ENCODE measurements at places on chromosomes 11 and 22. TPM values are rescaled to one million over a fixed set of nuclear protein-coding genes. Genes with fewer than 3 reads are reported as not detected.

Gene DMC1
- 6.1 TPM for polyA plus RNA-seq

Gene MPEG1
- polyA plus RNA-seq, result 9.0 TPM

Gene MOGAT2
- 0.85 TPM for polyA plus RNA-seq

Gene TMEM134
- polyA plus RNA-seq, result 67.0 TPM

Gene HOATZ
- 0.11 TPM for polyA plus RNA-seq

Gene MMP27
- not detected for polyA plus RNA-seq

DNA sequence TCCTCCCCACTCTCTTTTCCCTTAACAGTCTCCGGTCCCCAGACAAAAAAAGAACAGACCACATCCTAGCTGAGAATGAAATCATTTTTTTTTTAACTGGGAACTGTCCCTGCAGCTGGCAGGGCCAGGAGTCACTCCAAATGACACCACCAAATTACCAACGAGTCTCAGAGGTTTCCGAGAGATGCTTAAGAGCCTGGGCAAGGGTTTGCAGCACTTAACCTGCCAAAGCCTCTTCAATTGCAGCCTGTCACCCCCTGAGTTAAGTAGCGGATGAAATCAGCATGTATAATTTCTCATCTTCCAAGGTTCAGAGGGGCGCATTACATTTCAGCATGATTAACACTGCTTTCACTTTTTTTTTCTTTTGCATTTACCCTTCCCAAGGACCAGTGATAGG is 71.8 kb downstream of the TENM4 start:
- no peak for DNase-seq

DNA sequence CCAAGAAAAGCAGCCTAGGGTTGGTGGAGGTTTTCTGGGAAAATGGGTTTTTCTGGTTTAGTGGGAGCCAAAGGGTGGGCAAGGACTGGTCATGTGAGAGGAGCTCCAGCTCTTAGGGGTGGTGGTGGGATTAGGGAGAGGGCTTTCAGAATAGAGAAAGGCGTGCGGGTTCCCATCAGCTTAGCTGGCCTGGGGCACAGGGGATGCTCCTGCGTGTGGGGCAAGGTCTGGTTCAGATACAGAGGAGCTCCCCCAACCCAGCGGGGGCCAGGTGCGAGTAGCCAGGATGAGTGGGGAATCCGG is 644 bp downstream of the TMEM134 start:
- no peak for DNase-seq

- DNase-seq, result no peak
Observed at GRCh38 chr11:128733440-128734102, 39.7 kb downstream of the FLI1 start.

DNA sequence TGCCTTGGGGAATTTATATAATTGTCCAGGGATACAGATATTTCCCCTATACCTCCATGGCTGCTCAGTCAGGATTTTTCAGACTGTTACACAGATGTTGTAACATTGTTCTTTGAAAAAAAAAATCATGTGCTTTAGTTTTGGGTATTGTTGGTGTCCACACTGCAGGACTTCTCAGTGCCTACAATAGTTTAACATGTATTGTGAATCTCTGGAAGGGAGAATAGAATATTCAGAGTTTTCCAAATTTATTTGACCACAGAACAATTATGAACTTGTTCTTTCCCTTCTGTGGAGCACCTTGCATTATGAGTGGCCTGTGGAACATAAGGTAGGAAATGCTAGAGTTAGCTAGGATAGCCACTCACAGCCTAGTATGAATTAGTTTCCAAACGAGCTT is 14.5 kb downstream of the CRYBA4 start:
- DNase-seq, result no peak

DNA sequence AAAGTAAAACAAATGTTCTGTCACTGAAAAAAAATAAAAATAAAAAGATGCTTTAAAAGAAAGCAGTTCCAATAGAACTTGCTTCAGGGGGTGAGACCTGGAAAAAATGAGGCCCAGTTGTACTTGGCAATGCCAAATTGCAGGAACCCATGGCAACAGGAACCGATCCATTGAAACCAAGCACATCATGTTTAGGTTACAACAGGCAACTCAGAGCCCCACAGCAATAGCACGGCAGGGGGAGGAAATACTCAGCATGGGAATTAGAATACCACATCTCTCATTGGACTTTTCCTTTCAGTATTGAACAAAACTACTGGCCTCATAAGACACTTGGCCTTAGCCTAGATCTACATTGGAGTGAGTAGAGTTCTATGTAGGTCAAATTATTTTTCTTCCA is 84.3 kb downstream of the MSANTD4 start:
- no peak for DNase-seq

DNA sequence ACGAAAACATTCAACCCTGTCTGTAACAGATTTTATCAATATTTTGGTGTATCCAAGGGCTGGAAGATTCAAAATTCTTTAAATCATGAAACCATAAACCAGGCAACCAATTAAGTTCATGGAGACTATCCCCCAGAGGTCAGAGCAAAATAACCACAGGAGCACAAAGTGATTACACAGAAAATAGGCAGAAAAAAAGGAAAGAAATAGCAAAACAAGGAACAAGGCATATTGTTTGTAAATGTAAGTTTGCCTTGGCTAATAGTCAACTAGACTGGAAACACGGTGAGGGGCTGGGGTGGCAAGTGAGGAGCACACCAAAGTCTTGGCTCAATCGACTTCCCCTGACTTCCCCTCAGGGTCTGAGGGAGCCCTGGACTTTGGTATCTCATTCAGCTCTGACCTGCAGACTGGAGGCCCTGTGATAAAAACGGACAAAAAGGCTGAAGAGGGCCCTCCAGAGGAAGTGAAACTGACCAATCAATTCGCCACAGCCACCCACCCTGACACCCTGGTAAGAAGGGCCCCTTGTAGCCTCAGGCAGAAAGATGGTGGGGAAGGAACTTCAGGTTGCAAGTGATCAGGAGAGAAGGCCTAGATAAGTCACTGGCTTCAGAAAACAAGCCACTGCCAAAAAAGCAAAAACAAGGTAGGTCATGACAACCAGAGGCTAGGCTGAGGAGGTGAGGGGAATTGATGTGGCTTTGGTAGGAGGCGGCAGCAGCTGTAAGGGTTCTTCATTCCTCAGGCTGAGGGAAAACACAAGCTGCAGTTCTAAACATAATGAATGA is 1.8 kb downstream of the SIK3 start:
- DNase-seq, result no peak

GRCh38 chr11:125941619-125942611 is 3.9 kb upstream of the VSIG10L2 start:
- DNase-seq, result peak; percentile 33

- no peak for DNase-seq
Observed at GRCh38 chr22:49764127-49764581, 63.5 kb downstream of the BRD1 start.

DNA sequence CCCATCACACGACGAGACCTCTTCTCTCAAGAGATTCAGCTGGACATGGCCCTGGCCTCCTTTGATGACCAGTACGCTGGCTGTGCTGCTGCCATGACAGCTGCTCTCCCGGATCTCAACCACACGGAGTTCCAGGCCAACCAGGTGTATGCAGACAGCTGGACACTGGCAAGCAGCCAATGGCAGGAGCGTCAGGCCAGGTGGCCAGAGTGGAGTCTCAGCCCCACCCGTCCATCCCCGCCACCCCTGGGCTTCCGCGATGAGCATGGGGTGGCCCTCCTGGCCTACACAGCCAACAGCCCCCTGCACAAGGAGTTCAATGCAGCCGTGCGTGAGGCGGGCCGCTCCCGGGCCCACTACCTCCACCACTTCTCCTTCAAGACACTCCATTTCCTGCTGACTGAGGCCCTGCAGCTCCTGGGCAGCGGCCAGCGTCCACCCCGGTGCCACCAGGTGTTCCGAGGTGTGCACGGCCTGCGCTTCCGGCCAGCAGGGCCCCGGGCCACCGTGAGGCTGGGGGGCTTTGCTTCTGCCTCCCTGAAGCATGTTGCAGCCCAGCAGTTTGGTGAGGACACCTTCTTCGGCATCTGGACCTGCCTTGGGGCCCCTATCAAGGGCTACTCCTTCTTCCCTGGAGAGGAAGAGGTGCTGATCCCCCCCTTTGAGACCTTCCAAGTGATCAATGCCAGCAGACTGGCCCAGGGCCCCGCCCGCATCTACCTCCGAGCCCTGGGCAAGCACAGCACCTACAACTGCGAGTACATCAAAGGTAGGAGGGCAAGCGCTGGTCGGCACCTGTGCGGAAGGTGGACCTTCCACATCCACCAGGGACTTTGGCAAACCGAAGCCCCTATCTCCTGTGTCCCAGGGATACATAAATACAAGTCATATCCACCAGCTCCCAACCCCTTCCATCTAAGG is 11.3 kb downstream of the CHRNA10 start:
- no peak for DNase-seq

DNA sequence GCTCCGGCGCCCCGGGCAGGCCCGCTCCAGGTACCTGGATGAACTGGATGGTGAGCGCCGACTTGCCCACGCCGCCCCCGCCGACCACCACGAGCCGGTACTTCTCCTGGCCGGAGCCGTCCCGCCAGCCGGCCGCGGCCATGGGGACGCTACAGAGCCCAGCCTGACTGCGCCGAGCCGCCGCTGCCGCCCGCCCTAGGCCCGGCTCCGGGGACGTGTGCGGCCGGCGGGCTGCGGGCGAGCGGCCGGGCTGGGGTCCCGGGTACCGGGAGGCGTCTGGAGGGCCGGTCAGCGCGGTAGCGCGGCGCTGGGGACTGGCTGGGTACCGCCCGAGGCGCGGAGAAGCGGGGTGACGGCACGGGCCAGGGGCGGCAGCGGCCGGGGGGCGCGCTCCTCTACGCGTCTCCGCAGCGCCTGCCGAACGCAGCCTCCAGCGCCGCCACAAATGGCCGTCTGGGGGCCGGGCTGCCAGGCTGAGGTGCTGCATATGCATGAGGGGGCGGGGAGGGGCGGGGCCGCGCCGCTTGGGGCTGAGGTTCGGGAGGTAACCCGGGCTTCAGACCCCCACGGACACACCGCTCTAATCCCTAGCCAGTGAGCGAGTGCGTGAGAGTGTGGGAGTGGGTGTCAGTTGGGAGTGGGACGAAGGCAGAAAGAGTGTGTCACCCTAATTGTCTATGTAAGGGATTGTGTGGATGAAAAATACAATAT is at the start of gene RRAS2:
Gene RRAS2 (minus strand): TSS at position 455 of the 711 bp plus-strand sequence. CDS start 313 bp downstream, at position 142.
- peak; percentile 76 for DNase-seq

DNA sequence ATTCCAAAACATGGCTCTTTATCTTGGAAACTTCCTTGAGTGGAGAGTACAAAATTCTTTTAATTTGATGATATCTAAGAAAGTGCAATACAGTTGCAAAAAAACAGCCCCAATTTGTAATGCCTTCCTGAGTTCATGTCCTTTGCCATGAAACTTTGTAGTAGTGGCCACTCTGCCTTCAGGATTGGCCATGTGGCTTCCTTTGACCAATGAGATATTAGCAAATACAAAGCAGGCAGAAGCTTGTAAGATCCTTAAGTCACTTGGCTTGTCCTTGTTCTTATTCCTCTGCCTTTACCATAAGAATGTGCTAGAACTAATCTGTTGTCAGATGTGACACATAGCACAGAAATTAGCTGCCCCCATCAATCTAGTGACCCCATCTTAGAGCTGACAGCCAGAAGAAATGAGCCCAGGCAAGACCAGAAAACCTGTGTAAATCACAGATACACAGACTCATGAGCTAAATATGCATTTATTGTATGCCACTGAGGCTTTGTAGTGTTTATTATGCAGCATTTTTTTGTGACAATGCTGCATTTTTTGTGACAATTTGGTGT is 29.8 kb upstream of the BLID start:
- DNase-seq, result no peak
